Right kidney (tissue), 9 donors: ENCODE measurements at places on chromosomes 2 and 18.

DNA sequence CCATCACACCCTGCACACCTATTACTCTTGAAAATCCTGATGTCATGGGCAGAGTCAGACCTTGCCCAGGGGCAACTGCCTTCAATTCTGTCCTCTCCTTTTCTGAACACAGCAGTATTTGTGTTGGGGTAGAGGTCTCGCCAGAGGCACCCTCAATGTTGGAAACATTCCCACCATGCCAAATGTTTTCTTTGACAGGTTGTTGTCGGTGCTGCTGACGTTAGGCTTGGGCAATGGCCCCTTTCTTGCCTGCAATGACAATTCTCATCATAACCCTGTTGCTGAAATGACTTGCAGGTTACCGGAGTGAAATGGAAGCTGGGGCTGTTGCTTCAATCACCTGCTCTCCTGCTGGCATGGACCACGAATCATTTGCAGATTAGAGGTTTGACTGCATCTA is 17.9 kb downstream of the GKN1 start:
- no peak for DNase-seq

- DNase-seq: no peak
Observed at GRCh38 chr2:18171191-18172139, 293.0 kb downstream of the KCNS3 start.

- no peak for DNase-seq
Observed at GRCh38 chr2:117523711-117524238, 290.7 kb upstream of the DDX18 start.

GRCh38 chr2:8061219-8061618 is 620.6 kb upstream of the ID2 start:
- DNase-seq: no peak

- DNase-seq: no peak
Observed at GRCh38 chr2:233917116-233917515, at the start of gene TRPM8. TSS of gene TRPM8 (plus strand) at chr2:233917373. CDS start at chr2:233926538, 9,165 bp downstream.

- DNase-seq: peak; percentile 67
Observed at GRCh38 chr2:144524118-144525009, 4.4 kb upstream of the ZEB2 start.

GRCh38 chr2:215697003-215697402 is 261.1 kb upstream of the FN1 start:
- DNase-seq: no peak

DNA sequence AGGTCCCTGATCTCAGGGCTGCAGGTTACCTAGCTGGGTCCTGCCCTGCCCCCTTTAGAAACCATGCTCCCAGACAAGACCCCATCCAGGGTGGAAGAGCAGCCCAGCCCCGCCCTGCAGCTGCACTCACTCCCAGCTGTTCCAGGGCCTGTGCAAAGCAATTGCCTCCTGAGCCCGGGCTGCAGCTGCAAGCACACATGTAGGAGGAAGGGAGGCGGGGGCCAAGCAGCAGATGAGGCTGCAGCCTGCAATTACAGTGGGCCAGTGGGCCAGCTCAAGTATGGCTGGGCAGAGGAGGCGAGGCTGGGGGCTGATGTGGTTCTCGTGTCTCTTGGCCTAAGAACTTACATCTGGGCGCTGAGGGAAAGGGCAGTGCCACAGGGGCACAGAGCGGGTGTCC is 65.4 kb upstream of the TUBA3E start:
- no peak for DNase-seq

GRCh38 chr2:75633620-75634019 is 13.0 kb upstream of the MRPL19 start:
- no peak for DNase-seq

- DNase-seq: no peak
Observed at GRCh38 chr2:98903064-98903355, 33.0 kb downstream of the CRACDL start.

- no peak for DNase-seq
Observed at GRCh38 chr2:63587814-63588384, 378 bp downstream of the WDPCP start.

DNA sequence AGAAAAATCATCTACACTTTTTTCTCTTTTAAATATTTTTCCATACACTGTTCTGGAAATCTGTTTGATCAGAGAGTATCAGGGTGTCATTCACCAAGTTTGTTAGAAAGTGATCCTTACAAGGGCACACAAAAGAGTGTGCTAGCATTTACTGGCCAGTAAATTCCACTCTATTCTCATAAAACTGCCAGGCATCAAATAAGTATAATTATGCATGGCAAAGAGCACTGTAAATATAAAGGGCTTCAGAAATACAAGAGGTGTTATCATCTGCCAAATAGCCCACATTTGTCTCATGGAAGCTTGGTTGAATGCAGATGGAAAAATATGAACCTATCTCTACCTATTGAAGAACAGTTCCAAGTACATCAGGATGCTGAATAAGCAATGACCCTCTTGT is 847.3 kb upstream of the ACVR2A start:
- DNase-seq: no peak

GRCh38 chr18:62023536-62023935 is 130.7 kb upstream of the RNF152 start:
- no peak for DNase-seq
